Stimulated activated CD4-positive, alpha-beta T cell treated with anti-CD3 and anti-CD28 coated beads, Interleukin-12 subunit alpha, Interleukin-12 subunit beta, amount 100 ng/mL, for 48 hours (primary cell): ENCODE measurements at places on chromosomes 3 and 15.

GRCh38 chr15:77034695-77035489, 36.0 kb downstream of the TSPAN3 start:
- DNase-seq: no peak

DNA sequence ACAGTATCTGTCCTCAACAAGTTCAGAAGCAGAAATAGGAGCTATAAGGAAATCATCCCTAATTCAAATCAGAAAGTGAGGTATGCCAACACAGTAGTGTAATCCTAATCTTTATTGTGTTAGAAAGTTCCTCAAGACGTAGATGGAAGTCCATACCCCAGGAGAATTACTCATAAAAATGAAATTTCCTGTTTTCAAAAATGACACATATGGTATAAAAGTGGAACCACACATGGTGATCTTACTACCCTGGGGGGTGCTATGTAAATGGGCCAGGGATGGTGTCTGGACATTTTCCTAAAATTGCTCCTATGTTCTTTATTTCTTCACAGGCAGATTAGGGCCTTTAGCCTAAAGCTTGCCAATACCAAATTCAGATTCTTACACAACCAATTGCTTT, 204.1 kb downstream of the ARRDC4 start:
- no peak for DNase-seq

DNA sequence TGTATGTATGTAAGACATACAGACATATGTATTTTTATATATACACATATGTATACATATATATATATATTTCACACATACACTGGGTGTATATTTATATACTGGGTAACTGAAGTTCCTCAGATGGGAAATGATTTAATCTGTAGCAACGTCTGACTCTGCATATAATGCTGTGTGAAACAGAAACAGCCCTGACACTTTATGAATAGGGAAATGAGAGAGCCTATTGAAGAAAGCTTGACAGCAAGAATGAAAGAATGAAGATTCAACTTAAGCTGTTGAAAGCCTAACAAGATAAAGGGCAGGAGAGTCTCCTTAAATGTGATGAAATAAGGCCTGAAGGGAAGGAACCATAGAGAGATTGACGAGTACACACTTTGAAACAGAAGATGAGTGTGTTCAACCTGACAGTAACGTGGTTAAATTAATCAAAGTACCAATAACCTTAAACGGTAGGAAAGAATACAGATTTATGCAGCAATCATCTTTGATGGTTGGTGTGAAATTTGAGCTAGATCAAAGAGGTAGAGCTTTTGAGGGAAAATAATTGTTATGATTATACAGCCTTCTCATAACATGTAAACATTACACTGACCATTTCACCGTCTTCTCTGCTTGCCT, 169.9 kb downstream of the MECOM start:
- no peak for DNase-seq

GRCh38 chr3:10505791-10506585, 602 bp upstream of the ATP2B2 start:
- no peak for DNase-seq

DNA sequence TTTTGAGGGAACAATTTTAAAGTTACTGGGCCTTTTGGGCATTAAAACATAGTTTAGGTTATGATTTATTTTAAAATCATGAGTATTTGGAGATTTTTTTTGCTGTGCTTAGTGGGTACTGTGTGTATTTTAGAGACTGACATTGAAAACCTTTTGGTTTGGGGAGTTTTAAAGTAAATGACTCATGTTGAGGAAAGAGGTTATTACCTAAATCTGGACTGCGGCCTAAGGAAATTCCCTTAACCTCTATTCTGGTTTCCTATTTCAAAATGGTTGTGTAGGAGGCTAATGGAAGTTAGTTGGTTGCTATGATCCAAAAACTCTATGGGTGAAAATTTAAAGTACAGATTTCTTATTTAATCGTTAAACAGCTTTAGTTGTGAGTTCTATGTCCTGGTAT, 57.3 kb upstream of the DPH6 start:
- DNase-seq: no peak

DNA sequence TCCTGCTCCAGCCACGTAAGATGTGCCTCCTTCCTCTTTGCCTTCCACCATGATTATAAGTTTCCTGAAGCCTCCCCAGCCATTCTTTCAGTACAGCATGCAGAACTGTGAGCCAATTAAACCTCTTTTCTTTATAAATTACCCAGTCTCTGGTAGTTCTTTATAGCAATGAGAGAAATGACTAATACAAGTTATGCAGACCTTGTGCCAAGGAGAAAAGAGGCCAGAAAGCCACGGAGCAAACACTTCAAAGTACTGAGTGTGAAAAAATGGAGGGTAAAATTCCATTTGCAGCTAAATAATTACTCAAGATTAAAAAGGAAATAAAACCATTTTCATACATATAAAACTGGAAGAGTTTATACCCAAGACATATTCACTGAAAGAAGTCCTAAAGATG, 213.6 kb upstream of the LINGO1 start:
- DNase-seq: no peak

- DNase-seq: no peak
Observed at GRCh38 chr3:14246414-14246813, 67.8 kb downstream of the LSM3 start.

DNA sequence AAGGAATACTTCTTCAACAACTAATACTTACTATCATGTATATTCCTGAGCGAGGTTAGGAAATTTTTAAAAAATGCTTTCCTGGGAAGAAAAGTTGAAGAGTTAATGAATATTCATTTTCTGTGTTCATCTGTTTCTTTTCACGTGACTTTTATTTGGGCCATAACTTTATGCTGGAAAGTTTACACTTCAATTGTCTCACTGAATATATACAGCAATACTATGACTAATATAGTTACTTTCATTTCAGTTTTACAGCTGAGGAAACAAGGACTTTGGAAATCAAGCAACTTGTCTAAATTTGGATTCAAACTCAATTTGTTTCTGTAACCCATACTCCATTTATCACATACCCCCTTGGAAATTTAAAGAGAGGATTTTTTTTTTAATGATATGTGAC, 894.2 kb downstream of the ROBO1 start:
- DNase-seq: no peak

DNA sequence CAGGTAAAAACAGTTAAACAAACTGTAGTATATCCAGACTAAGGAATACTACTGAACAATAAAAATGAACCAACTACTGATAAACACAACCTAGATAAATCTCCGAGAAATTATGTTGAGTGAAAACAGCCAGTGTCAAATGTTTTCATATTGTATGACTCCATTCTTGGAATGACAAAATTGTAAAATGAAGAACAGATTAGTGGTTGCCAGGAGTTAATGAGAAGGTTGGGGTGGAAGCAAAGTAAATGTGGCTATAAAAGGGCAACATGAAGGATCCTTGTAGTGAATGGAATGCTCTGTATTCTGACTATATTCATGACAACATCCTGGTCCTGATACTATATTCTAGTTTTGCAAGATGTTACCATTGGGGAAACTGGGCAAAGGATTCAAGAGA, 27.5 kb upstream of the ACKR4 start:
- no peak for DNase-seq

DNA sequence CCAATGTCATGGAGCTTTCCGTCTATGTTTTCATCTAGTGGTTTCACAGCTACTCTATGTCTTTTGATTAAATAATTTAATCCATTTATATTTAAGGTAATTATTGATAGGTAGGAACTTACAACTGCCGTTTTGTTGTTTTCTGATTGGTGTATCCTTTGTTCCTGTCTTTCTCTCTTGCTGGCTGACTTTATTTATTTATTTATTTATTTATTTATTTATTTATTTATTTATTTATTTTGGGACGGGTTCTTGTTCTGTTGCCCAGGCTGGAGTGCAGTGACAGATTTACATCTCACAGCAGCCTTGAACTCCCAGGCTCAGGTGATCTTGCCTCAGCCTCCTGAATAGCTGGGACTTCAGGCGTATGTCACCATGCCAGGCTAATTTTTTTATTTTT, 299.2 kb upstream of the COL8A1 start:
- no peak for DNase-seq

DNA sequence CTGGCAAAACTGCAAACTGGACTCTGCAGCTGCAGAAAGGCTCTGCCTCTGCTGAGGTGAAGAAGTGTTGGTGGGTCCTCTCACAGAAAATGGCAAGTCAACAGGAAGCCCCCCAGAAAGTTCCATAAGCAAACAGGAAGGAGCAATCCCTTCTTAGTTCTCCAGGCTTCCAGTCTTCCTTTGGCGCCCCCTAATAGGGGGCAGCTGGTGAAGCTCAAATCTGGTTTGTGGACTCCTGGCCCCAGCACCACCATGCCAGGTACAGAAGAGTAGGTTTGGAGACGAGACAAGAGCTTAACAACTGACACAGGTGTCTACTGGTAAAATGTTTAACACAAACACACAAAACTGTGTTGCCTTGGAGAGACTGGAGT, 35.5 kb downstream of the LEO1 start:
- no peak for DNase-seq

DNA sequence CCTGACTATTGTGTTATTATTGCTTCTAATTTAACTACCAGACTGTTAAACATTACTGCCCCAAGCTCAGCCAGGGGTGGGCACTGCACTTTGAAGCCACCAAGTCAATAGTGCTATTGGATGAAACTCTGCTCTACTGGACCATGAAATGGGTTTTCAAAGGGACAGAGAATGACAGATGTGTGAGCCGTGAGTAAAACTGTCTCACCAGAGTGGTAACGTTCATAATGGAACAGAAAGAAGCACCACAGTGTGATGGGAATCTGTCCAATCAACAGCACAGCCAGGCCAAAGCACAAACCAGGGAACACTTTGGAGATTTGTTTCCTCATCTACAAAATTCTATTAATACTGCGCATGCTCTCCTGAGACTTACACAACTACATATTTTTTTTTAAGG, 171.8 kb upstream of the LPP start:
- no peak for DNase-seq

- peak; percentile 80 for DNase-seq
Observed at GRCh38 chr15:55289746-55290527, at the start of gene RAB27A. Gene RAB27A, minus strand, starts transcription at chr15:55289813. Its CDS starts 54,879 bp downstream, at chr15:55234934.

GRCh38 chr3:188133646-188134045, 20.3 kb upstream of the LPP start:
- no peak for DNase-seq
